ENCODE measurements at places on chromosomes 4 and X.
A peak's percentile ranks its signal among the peaks of the same experiment; 100 is the strongest.

DNA sequence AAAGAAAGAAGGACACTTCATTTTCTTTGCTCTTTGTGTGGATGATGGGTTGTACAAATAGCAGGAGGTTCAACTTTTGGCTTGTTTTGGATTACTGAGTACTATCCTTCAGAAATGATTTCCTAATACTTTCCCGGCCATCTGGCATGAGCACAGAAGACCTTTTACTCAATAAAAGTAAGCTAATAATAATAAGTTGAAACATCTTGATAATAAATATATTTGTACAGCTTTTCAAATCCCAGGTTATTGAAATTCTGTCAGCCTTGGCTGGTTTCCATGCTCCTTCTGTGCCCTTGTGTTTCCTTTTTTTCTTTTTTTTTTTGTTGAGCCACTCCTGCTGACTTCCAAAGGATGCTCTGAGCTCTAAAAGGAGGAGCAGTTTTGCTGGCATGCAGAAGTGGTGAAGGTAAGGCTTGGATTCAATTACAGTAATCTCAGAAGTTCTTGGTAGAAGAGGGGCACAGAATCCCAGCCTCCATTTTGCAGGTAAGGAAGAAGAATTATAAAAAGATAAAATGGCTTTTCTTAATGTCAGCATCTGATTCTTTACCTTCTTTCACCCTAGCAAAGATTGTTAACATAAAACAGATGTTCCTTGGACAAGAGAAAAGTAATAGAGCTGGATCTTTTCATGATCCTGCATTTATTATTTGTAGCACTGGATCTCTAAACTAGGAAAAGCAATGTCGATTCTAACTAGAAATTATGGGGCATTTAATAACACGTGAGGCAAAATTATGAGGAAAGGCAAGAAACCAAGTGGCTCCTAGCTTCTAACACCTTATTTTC, 31.9 kb downstream of the REPS2 start:
- no peak for DNase-seq

DNA sequence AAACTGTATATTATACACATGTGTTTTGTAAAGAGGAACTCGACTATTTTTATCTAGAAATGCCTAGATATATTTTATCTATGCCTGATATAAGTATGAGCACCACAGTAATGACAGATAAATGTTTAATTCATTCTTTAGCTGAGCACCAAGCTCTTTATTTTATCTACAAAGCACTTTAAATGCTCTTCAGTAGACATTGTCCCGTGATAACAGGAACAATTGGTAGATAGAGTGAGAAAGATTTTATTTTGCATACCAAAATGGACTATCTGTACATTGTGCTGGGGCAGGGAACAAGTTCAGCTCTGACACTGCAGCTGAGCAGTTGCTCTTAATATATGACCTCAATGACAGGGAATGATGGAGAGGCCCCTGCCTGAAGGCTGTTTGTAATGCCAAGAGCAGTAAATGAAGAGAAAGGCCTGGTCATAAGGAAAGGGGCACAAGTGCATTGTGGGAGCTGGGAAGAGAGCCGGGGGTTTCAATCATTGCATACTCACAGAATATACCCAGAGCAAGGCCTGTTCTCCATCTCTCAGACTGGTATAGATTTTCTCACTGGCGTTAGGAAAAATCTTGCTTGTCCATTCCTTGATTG, 57.3 kb downstream of the SEPTIN11 start:
- peak; percentile 28 for DNase-seq

DNA sequence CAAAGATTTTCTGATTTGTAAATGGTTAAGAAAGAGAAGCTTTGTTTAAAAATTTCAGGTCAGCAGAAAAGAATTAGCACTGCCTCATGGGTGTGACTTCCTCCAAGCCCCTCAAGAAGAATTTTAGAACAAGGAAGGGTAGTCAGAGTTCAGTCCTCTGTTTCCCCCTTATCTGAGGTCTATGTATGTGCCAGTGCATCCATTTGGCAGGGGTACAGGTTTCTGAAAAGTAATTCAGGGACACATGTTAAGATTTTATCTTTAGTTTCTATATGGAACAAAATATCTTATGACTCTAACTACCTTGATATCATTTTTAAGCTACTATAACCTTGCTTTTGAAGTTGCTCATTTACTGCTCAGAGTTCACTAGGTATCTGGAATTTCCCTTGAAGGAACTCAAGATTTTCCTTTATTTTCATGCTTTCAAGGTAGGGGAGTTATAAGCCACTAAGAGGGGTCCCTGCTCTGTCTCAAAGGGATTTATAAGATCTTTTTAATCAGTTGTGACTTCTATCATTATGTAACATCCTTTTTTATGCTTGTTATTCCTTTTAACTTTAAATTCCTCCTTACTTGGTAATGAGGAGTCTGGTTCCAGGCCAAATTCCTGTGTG, 24.4 kb upstream of the PLK4 start:
- DNase-seq: no peak

GRCh38 chr4:68859655-68860054, 43.9 kb downstream of the UGT2B10 start:
- no peak for DNase-seq

- peak; percentile 44 for DNase-seq
Measured at GRCh38 chrX:14697451-14697850, 168.1 kb downstream of the GLRA2 start.

GRCh38 chr4:81499840-81500239, 28.1 kb upstream of the RASGEF1B start:
- peak; percentile 19 for DNase-seq

DNA sequence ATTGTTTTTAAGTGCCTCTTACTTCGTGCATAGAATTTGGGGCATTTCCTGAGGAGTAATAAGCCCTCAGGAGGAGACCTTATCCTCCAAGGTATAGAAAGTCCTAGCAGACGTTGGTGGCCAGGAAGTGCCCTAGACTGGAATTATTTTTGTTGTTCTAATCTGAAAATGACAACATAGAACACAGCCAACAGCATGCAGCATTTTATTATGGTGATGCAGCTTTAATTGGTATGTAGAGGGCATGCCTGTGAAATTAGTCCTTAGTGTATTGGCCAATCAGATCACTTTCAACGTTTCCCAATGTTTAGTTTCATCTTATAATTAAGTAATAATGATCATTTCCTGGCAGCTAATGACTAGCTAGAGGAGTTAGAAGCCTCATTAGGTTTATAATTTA, 199.2 kb downstream of the SHROOM3 start:
- no peak for DNase-seq

- DNase-seq: no peak
Measured at GRCh38 chrX:136620780-136621179, 27.2 kb upstream of the CD40LG start.

GRCh38 chr4:121462660-121463261, 81.9 kb upstream of the QRFPR start:
- peak; percentile 70 for DNase-seq

GRCh38 chr4:152094970-152095700, 334.3 kb upstream of the GATB start:
- DNase-seq: no peak

GRCh38 chr4:155769090-155769489, 10.3 kb downstream of the GUCY1B1 start:
- DNase-seq: no peak

GRCh38 chrX:9269134-9269533, 195.7 kb upstream of the TBL1X start:
- DNase-seq: no peak

DNA sequence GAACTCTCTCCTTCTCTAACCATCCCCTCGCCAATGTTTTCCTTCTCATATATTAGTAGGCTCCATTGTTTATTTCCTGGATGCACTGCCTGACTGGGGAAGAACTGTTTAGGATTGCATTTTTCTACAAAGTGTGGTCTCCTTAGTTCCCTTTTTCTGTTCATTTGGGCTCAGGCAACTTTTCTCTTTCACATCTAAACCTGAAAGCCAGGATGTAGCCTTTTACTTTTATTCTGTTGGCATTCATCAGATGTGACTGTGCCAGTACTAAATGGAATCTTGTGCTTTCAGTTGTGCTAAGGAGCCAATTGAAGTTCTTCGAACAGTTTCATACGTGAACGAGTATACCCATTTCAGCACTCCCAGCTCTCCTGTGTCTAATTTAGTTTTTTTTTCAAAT, 59.8 kb downstream of the DDIT4L start:
- no peak for DNase-seq

GRCh38 chr4:77833126-77833724, 14.1 kb upstream of the CNOT6L start:
- DNase-seq: no peak

GRCh38 chr4:150849016-150849415, 166.1 kb downstream of the LRBA start:
- no peak for DNase-seq

DNA sequence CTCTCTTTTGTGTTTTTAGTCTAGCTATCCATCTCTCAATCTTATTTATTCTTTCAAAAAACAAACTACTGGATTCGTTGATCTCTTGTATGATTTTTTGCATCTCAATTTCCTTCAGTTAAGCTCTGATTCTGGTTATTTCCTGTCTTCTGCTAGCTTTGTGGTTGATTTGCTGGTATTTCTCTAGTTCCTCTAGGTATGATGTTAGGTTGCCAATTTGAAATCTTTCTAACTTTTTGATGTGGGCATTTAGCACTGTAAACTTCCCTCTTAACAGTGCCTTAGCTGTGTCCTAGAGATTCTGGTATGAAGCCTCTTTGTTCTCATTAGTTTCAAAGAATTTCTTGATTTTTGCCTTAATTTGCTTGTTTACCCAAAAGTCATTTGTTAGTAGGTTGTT, 15.2 kb upstream of the NEXMIF start:
- no peak for DNase-seq

GRCh38 chrX:94107981-94108380, 434.0 kb downstream of the FAM133A start:
- DNase-seq: no peak
